DMS79 (cell line): ENCODE measurements at places on chromosomes 13 and 19.

- no peak for DNase-seq
Observed at GRCh38 chr13:59809564-59809963, 354.2 kb downstream of the DIAPH3 start.

DNA sequence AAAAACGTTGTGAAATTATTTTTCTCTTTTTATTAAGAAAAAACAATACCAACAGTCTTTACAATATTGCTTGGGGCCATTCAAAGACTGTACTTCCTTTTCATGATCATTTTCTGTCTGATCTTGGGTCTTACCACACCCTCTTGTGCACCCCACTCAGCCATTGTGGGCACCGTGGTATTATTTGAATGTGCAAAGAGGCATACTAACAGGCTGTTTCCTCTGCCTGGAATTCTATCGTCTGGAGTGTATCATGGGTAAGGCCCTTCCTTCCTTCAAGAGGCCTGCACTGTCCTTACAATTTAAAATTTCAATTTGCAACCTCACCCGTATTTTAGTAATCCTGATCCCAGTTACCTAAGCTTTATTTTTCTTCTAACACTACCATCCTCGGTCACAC, 76.5 kb downstream of the FGF14 start:
- no peak for DNase-seq

DNA sequence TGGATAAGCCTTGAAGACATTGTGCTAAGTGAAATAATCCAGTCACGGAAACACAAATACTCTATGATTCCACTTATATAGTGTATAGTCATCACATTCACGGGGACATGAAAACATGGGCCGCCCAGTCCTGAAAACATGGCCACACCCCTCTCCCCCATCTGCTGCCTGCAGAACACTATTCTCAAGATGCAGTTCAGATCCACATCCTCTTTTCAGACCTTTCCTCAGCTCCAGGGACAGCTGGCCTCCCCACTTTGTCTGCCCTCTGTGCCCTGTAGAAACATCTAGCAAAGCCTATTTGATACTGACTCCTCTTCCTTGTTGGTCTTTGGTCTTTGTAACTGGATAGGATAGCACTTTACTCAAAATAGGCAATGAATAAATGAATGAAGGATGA, 8.3 kb downstream of the RFX2 start:
- no peak for DNase-seq

GRCh38 chr19:11736696-11737095, 2.0 kb downstream of the ZNF823 start:
- no peak for DNase-seq

GRCh38 chr19:16657384-16657783, 2.6 kb downstream of the SMIM7 start:
- DNase-seq, result no peak

GRCh38 chr13:113152984-113153809, 5.3 kb upstream of the PROZ start:
- no peak for DNase-seq

GRCh38 chr13:100019780-100020356, 38.3 kb downstream of the ZIC2 start:
- DNase-seq, result no peak

- no peak for DNase-seq
Observed at GRCh38 chr19:27392027-27392632, 1820.8 kb downstream of the UQCRFS1 start.

DNA sequence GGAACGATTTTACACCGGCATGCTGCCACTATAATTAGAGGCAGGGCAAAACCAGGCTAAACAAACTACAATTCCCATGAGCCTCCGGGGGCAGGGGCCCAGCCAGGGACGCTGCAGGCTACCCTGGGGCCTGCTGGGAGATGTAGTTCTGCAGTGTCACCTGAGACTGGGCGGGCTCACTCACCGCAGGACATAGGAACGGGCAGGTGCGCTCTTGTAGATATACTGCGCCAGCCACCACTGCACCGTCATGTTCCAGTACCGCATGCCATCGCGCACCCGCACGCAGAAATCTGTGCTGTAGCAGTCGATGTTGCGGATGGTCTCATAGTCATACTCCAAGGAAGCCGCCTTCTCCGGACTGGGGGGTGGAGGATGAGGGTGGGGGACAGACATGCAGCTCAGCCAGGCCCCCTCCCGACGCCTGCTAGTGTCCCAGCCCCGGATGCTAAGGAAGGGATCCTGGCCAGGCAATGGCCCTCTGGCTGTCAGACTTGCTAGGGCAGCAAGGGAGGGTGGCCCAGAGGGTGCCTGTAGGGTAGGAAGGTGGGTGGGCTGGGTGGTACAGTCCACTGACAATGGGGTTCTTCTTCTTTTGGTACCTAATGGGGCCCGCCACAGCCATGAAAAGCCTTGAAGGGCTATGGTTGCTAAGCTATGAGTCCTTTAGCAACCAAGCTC, 5.8 kb upstream of the TMC4 start:
- DNase-seq, result no peak

DNA sequence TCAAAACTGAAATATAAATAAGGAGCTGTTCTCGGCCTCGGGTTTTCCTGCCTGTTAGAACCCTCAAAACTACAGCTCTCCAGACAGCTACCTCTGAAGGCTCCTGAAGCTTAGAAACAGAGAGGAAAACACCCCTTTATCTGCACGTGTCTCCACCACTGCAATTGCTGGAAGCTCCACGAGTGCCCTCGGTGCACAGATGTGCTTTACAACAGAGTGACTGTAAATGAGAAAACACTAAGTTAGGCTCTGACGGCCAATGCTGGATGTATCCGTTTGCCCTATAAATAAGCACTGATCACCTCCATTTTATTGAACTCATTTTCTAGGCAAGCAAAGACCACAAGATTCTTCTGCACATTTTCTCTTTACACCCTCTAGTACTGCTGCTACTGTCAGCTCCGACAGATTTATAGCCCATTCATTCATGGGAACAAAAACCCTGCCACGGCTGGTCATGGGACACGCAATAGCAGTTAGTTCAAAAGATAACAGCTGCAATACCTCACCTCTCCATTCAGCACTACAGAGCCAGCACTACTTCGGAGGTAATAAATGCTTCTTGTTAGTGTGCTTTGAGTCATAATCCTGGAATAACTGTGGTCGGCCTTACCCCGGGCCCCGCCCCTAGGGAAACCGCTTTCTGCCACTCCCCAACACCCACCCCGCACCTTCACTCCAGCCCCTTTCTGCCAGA, 241.1 kb upstream of the ZNF507 start:
- no peak for DNase-seq
